ENCODE measurements at places on chromosomes 1 and 21. TPM values are rescaled to one million over a fixed set of nuclear protein-coding genes. Genes with fewer than 3 reads are reported as not detected.

DNA sequence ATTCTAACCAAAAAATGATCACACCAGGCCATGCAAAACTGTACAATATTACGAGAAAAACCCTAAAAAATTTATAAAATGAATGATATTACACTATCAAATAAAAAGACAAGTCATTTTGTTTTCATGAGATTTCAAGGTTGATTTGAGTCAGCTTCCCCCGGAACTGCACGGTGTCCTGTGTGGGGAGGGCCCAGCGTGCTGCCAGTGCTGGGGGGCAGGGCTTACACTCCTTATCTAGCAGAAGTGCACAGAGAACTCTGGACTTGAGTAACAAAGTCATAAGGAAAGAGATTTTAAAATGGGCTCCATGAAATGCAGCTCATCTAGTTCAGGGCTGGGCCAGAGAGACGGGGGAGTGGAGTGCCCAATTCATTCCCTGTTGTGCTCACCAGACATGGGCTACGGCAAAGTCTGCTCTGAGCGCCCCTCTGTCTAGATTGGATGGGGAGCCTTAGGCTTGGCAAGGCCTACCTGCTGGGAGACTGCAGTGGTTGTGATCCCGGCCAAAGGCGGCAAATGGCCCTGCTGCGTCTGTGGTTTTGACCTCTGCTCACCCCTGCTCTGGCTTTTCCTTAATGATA lies 50.1 kb downstream of the COQ8A start:
- DNase-seq = no peak

- no peak for DNase-seq
These were observed 89.7 kb upstream of the RGS1 start for GRCh38 chr1:192485692-192486436.

Gene CD48
- total RNA-seq = 7.0 TPM

- no peak for DNase-seq
These were observed 49.2 kb upstream of the EDN2 start for GRCh38 chr1:41533731-41534080.

DNA sequence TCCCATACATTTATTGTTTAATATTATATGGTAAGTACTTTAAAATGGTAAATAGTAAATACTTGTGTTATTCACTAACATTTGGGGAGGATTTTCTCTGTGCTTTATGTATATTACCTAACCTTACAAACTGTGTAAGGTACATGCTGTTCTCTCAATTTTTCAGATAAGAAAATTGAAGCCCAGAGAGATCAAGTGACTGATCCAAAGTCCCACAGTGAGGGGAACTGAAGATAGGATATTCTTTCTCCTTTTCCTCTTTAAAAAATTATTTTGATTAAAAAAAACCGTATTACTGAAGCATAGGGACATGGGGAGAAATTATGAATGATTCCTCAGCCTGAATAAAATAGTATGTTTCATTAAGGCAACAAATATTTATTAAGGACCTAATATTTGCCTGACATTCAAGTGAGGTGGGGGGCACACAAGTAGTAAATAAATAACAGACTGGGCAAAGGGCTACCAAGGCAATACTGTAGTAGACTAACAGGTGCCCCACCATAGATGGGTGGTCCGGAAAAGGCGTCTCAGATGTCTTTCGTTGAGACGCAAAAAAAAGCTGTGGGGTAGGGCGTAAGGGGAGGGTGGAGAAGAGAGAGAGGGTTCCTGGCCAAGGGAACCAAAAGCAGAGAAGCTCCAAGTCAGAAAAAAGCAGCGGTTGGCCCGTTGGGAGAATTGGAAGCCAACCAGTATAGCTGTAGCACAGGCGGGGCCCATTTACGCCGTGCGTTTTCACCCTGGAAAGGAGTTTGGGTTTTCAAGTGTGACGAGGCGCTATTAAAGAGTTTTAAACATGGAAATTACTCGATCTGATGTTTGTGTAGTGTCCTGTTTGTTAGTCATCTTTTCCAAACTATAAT lies 944 bp upstream of the AGO3 start:
- DNase-seq = no peak

DNA sequence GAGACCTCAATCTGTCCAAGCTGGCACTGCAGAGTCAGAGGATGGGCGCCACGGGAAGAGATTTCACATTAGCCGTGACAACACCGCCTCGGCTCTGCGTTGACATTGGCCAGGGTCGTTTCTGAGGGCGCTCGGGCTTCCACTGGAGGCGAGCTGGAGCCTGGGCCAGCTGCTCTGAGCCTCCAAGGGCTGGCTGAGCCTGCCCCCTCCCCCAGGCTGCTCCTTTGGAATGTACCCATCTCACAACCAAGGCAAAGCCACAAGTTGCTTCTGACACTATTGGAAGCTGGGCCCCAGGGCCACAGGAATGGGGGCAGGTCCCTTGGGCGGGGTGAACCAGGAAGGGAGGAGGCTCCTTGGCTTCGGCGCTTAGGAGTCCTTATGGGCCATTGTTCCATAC lies 12.7 kb downstream of the GPR3 start:
- DNase-seq = no peak

Gene IFI6
- 40.2 TPM for total RNA-seq

DNA sequence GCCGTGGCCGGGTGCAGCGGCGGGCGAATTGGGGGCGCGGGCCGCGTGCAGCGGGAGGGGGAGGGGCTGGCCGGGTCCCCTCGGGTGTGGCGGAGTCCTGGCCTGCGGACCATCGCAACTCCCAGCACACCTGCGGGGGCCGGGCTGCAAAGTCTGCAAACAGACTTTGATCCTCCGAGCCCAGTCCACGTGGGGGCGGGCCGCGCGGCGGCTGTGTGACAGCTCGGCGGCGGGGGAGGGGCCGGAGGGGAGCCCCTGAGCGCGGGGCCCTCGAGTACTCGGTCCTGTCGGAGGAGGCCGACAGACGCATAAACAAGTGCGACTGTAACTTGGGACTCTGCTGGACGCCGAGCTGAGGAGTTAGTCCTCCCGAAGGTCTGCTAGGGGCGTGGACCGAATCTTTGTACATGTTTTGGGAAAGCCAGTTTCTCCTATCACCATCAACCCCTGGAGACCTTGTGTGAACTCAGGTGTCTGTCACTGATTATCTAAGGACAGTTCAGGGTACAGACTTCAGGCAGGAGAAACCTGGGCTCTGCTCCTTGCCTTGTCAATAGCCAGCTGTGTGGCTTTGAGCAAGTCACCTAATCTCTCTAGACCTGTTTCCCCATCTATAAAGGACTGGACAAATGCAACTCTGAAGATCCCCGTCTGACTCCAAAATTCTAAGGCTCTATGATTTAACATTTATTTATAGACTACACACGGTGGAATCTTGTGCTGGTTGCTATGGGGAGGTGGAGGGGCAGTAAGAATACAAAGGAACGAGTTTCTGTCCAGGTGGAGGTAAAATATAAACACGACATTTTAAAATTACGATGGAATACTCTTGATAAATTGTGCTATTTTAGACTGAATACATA lies 710 bp upstream of the SLC30A1 start:
- no peak for DNase-seq

Gene C1orf115
- total RNA-seq = 10.0 TPM

DNA sequence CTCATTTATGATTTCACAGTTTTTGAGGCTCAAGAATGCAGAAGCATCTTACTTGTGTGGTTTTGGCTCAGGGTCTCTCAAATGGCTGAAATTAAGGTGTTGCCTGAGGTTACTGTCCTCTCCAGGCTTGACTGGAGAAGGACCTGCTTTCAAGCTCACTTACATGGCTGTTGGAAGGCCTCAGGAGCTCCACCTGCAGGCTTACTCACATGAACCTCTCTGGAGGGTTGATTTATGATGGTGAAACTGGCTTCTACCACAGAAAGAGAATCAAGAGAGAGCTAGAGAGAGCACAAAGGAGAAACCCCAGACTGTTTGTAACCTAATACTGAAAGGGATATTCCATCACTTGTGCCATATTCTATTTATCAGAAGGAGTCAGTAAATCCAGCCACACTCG lies 6.2 kb upstream of the KCNK2 start:
- no peak for DNase-seq

DNA sequence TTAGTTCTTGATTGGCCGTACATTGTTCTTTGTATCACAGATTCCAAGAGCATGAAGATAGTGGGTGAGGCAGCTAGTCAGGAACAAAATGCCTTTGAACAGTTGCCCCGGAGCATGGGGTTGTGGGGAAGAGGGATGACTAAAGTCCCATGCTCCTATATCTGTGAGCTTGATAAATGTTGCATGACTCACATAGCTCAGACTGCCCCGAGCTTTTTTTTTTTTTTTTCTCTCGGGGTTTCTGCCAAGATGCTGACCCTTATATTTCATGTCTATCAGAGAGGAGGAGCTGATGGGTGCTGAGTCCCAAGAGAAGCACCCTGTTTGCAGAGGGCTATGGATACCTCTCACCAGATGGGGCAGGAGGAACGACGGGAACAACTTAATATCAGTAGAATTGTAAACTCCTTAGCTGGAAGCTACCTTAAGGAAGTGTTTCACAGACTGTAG lies 40.6 kb downstream of the SRRM1 start:
- no peak for DNase-seq

DNA sequence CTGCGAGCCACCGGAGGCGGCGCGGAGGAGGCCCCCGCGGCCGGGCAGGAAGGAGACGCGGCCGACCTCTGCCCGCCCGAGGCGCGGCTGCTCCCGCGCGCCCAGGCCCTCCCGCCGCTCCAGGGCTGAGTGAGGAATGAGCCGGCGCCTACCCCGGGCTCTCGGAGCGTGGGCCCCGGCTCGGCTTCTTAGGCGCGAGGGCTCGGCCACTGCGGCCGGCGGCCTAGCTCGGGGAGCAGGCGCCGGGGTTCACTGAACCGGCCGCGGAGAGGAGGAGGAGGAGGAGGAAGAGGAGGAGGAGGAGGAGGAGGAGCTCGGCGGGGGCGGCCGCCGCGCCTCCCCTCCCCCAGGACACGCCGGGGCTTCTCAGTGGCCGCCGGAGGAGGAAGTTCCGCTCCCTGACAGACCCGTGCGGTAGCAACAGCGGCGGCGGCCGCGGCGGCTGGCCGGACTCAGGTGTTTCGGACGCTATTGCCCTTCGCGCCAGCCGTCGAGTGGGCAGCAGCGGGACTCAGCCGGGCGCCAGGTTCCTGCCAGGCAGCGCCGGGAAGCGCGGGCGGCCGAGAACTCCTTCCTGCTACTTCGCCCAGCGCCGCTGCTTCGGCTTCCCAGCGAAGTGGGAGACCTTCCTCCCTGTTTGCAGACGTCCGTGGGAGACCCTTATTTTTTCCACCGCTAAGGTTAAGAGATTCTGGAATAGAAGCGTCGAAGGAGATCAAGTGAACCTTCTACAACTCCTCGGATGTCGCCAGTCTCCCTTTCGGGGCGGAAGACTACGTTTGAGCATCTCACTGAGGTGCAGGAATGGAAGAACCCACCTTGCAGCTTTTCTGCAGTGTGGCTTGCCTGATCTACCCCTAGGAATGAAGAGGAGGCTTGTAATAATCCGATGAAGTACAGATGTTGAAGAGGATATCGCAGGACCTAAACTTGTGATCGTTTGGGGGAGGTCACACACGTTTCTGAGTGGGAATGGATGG lies at the start of gene MAN1A2:
MAN1A2 (plus strand) TSS at position 404 of the 980 bp plus-strand sequence. CDS start 735 bp downstream, outside the sequence.
- no peak for DNase-seq

DNA sequence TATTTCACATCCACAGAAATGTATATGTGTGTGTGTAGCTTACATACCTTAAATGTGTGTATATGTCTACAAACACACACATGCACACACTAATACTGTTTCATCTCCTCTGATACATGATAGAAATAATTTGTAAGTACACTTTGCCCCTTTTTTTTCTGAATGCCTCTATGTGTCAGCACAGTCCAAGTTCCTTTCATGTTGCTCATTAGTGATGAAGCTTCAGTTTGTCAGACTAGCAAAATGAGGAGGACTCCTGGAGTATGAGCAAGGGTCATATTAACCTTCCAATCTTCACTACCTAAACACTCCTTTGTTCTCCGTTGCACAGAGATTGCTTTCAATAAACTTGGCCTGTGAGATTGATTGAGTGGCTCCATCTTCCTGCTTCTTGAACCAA lies 935.4 kb downstream of the MRPL39 start:
- DNase-seq = no peak

GRCh38 chr1:23481026-23481597 lies 2.9 kb downstream of the ASAP3 start:
- no peak for DNase-seq

DNA sequence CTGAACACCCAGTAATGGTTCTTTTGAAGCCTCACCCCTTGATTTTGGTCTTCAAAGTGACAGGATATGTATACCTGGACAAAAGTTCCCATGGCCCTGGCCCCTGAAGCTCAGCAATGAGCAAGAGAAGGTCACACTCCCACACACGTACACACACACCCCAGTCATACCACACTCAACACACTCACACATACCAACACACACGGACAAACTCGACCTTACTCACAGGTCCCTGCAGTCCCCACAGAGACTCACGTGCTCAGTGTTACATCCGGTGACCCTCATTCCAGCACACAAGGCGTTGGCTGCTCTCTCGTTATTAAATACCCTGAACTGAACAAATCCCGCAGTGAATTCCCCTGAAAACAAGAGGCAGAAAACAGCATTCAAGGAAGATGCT lies 5.9 kb downstream of the ITLN1 start:
- no peak for DNase-seq

DNA sequence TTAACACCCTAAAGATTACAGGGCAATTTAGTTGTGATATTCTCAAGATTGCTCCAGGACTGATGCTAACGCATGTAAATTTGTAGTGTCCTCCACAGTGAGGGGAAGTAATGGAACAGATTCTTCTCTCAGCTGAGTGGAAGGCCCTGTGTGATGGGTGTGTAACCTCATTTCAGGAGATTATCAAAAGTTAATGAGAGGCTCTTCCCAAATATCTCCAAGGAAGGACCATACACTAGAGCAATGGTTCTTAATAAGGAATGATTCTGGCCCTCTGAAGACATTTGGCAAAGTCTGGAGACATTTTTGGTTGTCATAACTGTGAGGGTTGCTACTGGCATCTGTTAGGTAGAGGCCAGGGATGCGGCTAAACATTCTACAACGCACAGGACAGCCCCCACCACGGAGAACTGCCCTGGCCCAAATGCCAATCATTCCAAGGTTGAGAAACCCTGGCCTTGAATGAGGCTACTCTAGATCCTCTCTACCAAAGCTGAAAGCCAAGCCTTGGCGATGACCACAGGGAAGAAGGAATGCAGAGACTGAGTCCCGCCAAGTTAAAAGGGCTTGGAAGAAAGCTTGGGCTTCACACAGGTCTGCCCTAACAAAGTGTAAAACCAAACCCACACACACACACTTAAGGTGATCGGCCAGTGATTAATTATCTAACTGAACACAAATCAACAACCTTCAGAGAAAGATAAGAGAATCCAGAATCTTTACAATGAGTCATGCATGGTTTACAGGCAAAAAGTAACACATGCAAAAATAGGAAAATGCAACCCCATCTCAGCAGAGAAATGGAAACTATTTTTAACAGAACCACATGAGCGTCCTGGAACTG lies 135.8 kb downstream of the SYF2 start:
- DNase-seq = no peak

Data from urinary bladder (tissue), 4 donors.